ENCODE measurements at places on chromosomes 13 and 19.

DNA sequence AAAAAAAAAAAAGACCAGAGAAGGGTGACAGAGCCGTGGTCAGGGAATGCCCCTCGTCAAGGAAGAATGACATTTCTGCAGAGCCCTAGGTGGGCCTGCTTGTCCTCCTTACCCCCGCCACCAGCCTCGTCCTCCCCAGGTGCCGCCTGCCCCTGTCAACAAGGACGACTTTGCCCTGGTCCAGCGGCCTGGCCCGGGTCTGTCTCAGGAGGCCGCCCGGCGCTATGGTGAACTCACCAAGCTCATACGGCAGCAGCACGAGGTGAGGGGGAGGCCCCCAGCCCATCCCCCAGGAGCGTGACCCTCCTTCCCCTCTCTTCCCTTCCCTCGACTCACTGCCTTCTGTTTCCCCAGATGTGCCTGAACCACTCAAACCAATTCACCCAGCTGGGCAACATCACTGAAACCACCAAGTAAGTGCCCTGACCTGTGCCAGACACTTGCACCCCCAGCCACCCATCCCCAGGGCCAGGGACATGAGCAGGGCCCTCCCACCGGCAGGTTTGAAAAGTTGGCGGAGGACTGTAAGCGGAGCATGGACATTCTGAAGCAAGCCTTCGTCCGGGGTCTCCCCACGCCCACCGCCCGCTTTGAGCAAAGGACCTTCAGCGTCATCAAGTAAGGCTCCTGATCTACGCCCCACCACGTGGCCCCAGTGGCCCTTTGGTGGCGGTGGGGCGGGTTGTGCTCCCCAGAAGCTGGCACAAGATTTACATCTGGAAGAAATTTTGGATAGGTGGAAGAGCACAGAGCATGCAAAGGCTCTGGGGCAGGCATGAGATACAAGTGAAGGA, 14.8 kb downstream of the PODNL1 start:
- no peak for DNase-seq

GRCh38 chr19:19033176-19033425, 216 bp downstream of the SUGP2 start:
- no peak for DNase-seq

DNA sequence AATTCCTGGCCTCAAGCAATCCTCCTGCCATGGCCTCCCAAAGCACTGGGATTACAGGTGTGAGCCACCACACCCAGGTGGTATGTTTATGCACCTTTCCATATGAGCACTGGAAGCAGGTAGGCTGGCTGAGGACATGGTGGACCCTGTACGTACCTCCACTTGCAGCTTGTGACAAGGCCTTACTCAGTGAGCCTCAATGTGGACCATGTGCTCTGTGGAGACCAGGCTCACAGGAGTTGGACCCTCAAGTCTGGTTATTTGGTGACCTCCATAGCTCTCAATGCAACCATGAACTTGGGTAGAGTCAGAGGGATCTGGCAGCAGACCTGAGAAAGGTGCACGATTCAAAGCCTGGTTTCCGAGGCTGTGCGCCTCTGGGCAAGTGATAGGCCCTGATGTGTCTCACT, 5.5 kb downstream of the ACP4 start:
- no peak for DNase-seq

GRCh38 chr19:11693505-11694499, 44.9 kb downstream of the ZNF823 start:
- DNase-seq, result no peak

DNA sequence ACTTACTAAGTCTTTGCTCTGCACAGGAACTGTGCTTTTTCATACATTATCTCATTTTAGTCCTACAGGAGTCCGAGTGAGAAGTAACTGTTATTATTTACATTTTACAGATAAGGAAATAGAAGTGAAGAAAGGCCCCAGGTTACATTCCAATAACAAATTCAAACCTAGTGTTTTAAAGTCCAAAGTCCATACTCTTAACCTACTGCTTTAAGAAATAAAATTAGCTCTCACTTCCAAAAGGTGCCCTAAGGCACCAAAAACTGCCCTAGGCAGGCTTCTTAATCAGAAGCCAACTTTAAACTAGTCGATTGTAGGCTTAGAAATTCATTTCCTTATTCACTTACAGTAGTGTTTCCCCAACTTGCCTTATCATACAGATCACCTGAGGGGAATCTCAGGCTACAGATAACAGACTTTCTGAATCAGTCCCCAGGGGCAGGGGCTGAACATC, 555.9 kb downstream of the DIAPH3 start:
- no peak for DNase-seq

DNA sequence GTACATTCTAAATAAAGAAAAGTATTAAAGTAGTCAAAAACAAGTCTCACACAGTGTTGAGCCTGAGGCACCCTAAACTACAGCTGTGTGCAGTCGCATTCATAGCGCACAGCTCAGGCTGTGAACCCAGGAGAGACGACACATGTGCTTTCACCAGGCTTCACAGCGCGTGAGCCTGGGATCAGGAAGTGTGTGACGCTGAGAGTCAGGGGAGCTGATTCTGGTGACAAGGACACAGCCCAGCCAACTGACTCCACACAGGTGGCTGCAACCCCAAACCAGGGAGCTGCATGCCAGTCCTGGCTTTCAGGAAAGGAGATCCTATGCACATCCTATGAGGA, 41.6 kb downstream of the COL4A1 start:
- DNase-seq, result no peak

DNA sequence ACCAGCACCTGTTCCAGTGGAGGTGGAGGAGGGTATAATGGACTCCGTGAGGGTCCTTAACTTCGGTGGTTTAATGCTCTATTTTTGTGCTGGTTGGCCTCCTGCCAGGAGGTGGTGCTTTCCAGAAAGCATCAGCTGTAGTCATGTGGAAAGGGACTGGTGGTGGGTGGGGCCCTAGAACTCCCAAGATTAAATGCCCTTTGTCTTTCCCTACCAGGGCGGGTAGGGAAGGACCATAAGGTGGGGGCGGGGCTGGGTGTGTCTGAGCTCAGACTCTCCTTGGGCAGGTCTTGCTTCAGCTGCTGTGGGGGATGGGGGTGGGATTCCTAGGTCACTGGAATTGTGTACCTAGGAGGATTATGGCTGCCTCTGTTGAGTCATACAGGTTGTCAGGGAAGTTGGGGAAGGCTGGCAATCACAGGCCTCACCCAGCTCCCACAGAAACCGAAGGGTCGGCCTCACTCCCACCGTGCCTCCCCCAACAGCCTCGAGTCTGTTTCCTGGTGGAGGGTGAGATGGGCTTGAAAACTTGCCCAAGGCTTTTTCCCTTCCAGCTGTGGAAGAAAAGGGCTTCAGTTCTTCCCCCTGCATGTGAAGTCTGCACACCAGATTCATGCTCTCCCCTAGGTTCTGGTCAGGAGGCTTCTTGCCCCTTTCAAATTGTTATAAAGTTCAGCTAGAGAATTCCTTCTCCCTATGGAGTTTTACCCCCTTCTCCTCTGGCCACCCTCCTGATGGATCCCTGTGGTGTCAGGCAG, 60.3 kb upstream of the CLDN10 start:
- DNase-seq, result no peak

GRCh38 chr13:90700340-90700739, 647.1 kb upstream of the MIR17HG start:
- no peak for DNase-seq

DNA sequence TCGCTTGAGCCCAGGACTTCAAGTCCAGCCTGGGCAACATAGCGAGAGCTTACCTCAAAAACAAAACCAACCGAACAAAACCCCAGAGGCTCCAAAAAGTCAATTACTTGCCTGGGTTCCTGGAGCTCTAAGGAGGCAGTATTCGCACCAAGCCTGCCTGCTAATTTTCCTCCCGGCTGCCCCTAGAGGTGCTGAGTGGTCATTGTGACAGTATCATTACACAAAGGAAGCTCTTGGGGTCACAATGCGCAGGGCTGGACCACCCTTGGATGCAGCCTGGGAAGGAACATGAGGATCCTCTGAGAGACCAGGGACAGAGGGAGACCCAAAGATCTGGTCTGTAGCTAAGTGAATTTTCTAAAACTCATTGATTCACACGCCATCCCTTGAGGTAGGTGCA, 8.5 kb upstream of the PEX11G start:
- no peak for DNase-seq

- no peak for DNase-seq
Measured at GRCh38 chr13:109587689-109588088, 198.7 kb downstream of the IRS2 start.

DNA sequence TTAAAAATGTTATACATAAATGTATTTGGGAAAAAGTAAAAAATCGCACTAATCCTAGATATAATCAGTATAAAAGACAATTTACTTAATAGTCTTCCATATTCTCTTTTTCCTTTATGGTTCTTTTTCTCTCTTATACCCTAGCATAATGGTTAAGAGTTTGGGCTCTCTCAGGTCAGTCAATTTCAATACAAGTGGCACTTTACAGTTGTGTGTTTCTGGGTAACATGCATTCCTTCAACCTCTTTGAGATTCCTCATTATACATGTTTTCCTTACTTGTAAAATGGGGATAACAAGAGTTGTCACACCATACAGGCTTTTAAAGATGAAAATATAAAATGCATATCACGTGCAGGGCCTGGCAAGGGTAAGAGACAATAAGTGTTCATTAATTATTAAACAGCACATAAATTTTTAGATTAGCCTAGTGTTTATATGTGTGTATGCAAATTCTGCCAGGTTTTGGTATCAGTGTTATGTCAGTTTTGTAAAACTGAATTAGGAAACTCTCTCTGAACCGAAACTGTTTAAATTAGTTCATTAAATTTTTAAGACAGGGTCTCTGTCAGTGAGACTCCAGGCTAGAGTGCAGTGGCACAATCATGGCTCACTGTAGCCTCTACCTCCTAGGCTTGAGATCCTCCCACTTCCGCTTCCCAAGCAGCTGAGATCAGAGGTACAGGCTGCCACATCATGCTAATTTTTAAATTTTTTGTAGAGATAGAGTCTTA, 49.8 kb downstream of the ELF1 start:
- DNase-seq, result no peak

GRCh38 chr13:48866249-48866648, 109.5 kb upstream of the FNDC3A start:
- DNase-seq, result no peak

DNA sequence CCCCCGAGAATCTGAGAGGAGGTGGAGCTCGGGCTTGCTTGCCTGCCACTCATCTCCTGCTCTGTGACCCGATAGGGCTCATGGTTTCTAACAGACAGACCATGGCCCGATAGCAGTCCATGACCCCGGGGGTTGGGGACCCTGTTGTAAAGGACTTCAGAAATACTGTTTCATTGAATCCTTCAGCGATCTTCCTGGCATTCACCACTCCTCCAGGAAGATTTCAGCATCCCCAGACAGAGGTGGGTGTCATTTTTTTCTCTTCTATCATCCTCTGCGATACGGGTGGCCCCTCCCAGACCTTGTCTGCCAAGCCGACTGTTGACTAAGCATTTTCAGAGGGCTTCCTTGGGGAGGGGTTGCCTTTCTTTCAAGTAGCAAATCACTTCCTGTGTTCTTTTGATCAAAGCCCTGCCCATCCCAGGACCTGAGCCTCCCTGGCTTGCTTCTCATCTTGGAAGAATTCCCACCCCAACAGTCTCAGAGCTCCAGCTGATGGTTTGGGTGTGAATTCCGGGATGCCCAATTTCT, 1.7 kb downstream of the MYO1F start:
- no peak for DNase-seq

- DNase-seq, result no peak
Measured at GRCh38 chr19:8148410-8149260, 757 bp downstream of the FBN3 start.

DNA sequence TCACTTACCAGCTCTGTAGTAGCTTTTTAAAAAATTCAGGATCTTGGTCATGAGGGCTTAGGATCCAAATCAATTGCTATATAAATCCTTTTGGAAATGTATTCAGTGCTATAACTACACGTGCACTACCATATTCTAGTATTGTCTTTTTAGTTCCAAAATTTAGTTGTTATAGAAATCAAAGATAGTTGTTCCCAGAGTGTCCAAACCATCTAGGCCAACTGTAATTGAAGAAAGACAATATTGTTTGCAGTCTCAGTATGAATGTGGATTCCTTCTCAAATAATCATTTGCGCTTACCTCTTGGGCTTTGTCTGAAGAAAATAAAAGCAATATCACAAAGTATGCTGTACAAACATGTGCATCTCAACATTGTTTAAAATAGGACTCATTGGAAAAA, 184.1 kb upstream of the EDNRB start:
- DNase-seq, result no peak

- DNase-seq, result no peak
Measured at GRCh38 chr19:6425732-6426620, 1.4 kb upstream of the KHSRP start.

DNA sequence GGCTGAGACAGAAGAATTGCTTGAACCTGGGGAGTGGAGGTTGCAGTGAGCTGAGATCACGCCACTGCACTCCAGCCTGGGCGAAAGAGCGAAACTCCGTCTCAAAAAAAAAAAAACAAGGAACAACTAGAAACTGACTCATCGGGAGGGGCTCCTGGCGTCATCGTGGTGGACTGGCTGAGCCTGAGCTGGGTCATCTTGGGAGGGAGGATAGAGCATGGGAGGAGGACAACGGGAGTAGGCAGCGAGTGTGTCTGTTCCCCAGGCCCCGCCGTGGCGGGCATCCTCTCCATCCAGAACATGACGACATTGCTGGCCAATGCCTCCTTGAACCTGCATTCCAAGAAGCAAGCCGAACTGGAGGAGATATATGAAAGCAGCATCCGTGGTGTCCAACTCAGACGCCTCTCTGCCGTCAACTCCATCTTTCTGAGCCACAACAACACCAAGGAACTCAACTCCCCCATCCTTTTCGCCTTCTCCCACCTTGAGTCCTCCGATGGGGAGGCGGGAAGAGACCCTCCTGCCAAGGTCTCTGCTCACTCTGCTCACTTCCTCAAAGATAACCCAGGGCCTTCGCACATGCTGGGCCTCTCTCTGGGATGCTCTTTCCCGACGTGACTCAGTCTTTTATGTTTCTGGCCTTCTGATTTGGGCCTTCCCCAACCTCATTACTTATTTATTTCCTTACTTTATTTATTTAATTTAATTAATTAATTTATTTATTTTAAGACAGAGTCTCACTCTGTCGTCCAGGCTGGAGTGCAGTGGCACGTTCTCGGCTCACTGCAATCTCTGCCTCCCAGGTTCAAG, 16.6 kb downstream of the DDX39A start:
- no peak for DNase-seq

DNA sequence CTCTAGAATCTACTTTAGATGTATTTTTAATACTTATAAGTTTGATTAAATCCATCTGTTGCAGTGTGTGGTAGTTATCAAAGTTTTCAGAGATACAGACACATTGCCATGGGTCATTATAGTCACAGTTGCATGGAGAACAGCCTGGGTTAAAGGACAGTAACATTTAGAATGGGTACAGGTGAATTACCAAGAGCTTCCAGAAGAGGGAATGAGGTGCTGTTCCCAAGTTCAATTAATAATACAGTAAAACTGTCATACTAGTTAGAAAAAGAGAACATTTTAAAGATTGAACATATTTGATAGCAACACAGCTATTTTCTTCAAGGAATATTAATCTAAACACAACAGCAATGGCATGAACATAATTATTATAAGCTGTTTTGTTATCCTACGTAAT, 322.6 kb upstream of the SLC10A2 start:
- DNase-seq, result no peak

DNA sequence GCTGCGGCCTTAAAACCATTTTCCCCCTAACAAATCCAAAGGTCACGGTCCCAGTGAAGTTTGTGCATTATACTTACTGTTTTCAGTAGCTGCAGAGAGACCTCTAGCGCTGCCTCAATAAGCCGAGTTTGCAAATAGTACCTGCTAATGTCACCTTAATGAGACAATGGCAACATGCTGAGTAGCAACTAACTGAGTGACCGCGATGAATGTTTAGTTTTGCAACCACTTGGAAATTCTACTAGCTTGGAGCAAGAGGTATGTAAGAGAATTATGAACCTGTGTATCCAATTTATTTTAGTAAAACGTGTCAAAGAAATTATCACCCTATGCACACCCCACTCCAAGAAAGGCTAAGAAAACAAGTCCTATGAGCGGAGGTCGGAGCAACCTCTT, 1.2 kb downstream of the KPNA3 start:
- no peak for DNase-seq
